ENCODE measurements at places on chromosomes 6 and 20.

DNA sequence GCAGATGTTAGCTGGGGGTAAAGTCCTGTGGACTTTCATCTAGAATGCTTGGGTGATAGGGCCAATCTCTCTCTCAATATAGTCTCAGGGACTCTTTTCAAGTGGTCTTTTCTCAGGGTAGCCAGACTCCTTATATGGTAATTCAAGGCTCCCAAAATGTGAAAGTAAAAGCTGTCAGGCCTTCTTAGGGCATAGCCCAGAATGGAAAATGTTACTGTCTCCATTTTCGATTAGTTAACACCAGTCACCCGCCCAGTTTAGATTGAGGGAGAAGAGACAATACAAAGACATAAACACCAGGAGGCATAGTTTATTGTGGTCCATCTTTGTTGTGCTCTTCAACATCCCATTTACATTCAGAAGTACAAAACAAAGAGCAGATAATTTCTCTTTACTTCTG is 295.8 kb downstream of the EPHA7 start:
- no peak for DNase-seq

- no peak for DNase-seq
Measured at GRCh38 chr20:5376228-5376627, 59.5 kb upstream of the PROKR2 start.

- no peak for DNase-seq
Measured at GRCh38 chr6:82987951-82988350, 77.7 kb downstream of the UBE3D start.

- no peak for DNase-seq
Measured at GRCh38 chr6:684831-685636, 7.9 kb downstream of the EXOC2 start.

- no peak for DNase-seq
Measured at GRCh38 chr6:130105996-130106704, 87.8 kb downstream of the L3MBTL3 start.

DNA sequence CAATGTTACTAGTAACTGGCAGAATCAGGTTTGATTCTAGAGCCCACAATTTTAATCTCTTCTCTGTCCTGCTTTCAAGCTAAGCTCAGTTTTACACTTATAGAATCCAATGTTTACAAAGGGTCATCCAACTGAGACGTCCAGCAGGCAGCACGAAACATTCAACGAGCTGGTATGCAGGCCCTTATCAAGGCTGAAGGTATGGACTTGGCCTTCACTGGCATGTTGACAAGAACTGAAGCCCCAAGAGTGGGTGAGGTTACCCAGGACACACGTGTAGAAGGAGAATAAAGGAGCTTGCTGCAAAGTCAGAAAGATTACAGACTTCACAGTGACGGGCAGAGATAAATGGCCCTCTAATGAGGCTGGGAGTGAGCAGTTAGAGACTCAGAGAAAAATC is 187.4 kb downstream of the KIF16B start:
- DNase-seq, result no peak

GRCh38 chr6:140661691-140662090 is 1287.2 kb upstream of the CITED2 start:
- DNase-seq, result no peak

- no peak for DNase-seq
Measured at GRCh38 chr6:132202574-132202973, 198.7 kb downstream of the MOXD1 start.

- no peak for DNase-seq
Measured at GRCh38 chr6:110517601-110518281, 41.3 kb upstream of the SLC22A16 start.

DNA sequence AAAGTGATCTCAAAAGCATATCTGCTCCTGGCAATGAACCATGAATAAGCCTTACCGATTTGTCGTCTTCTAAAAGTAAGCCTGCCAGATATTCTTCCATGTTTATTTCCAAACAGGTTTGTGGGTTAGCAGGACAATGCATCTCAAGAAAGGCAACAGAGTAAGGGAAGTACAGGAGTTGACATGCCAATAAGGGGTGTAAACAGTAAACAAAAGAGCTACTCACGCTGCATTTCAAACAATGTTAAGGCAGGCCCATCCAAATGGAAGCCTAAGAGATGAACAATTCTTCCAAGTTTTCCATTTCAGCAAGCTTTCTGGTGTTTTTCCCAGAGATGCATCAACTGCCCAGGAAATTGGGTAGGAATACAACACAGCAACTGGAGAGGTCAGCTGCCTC is 27.8 kb upstream of the CRIP3 start:
- DNase-seq, result no peak

GRCh38 chr20:3935956-3936340 is 46.8 kb downstream of the PANK2 start:
- DNase-seq, result no peak

DNA sequence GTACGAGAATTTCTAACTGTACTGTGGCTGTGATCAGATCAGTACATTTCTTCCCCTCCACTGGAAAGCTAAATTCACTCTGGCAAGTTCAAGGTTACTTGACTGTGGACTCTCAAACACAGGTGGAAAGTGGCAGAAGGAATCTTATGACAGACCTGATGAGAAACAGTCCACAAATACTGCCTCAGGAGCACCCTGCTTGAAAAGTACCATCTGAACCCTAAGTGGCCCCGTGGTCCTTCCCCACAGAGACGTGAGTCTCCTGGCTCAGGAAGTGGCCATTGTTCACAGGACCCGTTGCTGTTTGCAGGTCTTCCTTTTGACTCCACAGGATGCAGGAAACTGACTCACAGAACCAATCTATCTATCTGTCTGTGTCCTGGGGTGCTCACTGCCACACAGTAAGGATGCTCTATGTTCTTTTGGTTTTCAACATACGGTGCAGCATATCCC is 47.5 kb upstream of the NHSL1 start:
- no peak for DNase-seq

DNA sequence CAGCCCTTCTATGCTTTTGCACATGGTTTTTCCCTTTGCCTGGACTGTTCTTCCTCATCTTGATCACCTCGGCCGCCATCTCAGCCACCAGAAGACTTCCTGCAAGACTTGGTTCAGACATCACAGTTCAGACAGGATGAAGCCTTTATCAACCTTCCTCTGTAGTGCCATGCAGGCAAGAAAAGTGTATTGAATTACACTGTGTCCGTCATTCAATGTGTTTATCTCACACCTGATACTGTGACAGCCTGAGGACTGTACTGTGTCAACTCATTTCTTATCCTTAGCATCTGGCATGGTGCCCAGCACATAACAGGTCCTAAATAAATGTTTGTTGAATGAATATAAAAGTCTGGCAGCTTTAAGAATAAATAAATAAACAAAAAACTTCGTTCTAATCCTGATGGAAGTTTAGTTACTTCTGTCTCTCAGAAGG is 133.3 kb upstream of the MAN1A1 start:
- DNase-seq, result no peak

DNA sequence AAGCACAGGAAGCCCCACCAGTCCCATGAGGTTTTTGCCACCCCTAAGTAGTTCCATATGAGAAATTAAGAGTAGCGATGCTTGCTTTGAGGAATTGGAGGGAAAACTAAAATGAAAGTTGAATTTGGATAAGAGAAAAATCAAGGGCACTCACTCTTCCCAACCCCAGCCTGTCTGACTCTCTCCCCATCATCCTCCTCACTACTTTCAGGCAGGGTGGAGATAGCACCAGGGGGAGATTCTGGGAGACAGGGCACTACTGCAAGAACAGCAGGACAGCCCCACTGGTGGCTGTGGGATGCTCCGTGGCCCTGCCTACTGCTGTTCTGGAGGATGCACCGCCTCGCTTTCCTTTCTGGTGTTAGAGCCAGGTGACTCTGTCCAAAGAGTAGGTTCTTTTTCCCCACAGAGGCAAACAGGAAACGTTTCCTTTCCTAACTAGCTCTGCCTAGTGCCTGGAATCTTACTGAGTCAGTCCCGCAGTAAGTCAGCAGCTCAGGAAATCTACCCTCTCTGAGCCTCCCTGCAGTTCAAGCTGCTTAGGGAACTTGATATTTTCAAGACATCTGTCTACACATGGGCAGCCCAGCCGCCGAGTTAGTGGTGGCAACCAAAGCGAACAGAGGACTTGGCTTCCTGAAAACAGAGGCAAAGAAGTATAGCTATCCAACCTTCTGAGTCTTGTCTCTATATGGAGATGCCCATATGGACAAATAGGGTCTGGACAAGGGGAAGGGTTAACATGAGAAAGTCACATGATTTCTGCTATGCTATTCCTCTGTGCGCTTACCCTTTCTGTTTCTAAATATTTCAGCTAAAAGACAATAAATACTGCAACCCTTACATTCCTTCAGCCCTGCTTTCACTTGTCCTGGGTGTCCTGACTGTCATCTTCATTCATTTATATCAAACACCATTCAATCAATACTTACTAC is 11.4 kb downstream of the HLA-E start:
- DNase-seq, result no peak

DNA sequence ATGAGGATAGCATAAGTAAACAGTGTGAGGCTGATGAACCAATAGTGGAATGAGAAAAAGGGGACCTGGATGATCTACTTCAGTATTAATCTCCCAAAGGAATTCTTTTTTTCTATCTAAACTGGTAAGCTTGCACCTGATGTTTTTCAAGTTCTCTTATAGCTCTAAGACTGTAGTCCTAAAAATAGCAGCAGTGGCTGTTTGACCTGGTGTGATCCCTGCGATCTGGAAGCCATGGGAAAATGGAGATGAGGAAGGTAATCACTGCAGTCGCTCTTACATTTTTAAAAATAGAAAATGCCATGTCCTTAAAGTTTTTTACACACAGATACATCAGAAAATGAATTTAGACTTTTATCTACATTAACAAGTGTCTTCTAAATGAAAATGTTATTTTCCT is 926.4 kb upstream of the SLC35B3 start:
- no peak for DNase-seq

GRCh38 chr6:158278004-158278403 is 34.3 kb upstream of the TULP4 start:
- no peak for DNase-seq

DNA sequence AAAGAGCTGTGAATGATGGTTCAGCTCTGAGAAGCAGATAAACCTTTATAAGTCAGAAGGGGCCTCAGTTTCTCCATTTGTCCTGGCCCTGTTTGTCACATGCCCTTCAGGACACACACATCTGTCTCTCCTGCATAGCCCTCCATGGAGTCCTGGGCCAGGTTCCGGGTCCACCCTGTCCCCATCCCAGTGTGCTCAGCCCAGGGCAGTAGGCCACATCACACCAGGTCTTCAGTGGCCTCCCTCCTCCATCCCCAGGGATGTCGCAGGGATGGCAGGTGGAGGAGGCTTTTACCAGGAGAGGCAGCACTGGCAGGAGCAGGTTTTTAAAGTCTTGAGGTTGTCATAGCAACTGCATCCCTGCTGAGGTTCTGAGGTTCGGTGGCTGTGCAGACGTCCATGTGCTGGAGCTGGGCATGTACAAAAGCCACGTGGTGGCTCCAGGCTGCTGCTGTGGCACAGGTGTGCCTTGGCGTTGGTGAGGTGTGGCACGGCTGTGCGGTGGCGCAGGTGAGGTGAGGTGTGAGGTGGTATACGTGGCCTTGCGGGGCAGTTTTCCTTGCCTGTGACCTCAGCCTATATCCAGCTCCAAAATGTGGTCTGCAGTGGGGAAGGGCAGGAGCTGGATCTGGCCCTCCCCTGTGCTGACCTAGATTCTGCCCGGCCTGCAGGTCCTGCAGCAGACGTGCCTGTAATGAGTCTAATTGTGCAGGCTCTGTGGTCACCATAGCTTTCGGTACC is 8.0 kb upstream of the NPBWR2 start:
- DNase-seq, result no peak

DNA sequence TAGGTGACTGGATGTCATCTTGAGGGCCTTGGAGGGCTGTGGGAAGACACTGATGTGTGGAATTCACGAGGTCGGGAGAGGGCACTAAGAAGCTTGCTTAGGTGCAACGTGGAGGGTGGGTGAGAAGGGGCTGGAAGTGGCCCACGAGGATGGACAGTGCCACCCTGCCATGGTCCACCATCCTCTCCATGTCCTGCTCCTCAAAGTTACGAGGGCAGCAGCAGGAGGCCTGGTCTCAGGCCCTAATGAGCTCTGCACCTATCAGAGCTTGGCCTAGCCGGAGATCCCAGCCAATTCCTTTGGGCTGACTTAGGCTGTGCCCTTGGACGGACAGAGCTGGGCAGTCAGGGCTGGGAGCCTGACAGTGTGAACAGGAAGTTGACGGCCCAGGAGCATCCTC is 27.8 kb upstream of the SCRT2 start:
- DNase-seq, result no peak

DNA sequence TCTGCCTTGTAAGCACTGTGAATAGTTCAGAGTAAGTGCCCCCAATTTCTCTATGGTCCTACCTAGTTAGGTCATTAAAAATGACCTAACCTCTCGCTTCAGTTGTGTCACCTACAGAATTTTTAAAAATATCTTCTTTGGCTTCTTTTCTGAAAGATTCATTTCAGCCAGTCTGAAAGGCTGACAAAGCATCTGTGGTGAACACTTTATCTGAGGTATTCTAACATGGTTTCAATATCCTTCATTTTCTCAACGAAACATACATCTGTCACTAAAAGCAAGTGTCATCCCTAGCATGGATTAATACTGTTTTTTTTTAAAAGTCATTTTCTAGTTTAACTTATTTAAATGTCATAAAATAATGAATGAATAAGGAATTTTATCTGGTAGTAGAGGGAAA is 5.1 kb downstream of the DPM1 start:
- no peak for DNase-seq
